Mammary epithelial cell (primary cell): ENCODE measurements at places on chromosomes 12 and 14. TPM values are rescaled to one million over a fixed set of nuclear protein-coding genes. Genes with fewer than 3 reads are reported as not detected.
A peak's percentile ranks its signal among the peaks of the same experiment; 100 is the strongest.

DNA sequence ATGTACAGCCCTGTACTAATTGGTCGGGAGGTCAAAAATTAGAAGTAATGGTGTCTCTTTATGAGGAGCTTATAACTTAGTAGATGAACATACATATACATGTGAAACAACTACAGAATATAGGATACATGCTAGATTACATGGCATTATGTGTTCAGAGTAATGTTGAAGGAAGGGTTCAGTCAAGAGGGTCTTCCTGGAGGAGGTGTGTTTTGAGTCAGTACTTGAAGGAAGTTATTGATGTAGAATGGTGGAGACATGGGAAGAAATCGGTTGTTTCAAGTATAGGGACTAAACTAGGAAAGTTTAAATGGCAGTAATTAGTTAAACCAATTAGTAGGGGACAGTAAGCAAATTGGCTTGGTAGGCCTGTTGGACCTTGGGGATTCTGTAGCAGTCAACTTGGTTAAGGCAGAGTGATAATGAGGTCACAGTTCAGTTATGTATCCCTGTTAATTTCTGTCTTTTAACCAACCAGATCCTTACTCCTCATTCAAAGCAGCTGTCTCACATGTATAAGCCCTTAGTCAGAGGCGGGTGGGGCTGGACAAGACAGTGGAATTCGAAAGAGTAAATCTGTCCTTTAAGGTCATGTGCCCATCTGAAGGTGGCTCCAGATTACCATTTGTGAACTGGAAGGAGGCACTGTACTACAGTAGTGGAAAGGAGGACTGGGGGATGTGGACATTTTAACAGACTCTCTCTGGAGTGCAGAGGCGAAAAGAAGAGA lies 3.5 kb upstream of the ANKRD52 start:
- DNase-seq = peak; percentile 76

DNA sequence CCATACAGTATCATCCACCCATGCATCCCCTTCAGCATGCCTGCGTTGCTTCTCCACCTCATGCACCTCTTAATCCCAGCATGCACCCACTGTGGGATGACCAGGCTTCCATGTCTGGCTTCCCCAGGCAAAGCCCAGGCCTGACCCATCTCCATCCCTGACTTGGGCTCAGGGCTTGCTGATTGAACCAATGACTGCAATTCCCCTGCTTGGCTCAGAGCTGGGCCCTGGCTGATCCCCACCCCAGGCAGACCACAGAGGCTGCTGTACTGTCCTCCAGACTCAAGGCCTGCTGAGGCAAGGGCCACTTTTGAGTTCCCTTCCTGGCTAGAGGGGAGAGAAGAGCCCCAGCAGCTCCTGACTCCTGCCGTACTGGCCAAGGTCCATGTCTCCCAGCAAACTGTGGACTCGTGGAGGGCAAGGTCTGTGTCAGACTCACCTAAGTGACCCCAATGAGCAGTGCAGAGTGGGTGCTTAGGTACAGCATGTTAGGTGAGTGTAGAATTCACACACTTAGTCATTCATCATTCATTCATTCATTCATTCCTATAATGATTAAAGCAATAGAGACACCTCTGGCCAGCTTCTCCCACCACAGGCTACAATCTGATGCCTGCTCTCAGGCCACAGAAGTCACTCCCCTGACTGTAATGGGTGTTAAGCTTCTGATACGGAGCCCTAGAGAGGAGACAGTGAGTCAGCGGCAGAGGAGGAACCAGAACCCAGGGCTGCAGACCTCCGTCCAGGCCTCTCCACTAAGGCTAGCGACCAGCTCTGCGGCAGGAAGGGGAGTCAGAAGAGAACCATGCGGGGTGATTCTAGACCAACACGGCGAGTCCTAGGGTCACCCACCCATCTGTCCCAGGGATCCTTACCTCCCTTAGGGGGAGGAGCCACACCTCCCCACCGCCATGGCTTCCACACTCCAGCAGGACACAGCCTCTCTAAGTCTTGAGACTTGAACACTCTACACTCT lies 2.9 kb downstream of the BEGAIN start:
- DNase-seq = no peak

DNA sequence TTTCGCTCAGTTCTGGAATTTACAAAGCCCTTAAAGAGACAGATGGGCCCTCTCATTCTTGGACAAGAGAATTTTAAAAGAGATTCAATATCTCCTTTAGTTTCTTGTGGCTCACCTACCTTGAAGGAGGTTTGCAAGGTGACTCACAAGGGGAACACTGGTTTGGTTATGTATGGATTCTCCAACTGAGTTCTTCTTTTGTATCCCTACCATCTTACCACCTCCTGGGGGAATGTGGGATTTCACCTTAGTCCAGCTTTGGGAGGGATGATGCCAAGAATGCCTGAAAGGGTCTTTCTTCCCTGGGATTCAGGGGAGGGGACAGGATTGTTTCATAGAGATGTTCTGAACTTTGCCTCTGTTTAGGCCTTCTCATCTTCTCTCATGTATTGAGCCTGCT lies 3.7 kb downstream of the PPP4R4 start:
- peak; percentile 74 for DNase-seq

The ACOT6 gene
- not detected in 2 replicates for total RNA-seq

GRCh38 chr14:33908540-33909223 lies 42.2 kb downstream of the EGLN3 start:
- DNase-seq = no peak

The SYCP3 gene
- not detected in 2 replicates for total RNA-seq

DNA sequence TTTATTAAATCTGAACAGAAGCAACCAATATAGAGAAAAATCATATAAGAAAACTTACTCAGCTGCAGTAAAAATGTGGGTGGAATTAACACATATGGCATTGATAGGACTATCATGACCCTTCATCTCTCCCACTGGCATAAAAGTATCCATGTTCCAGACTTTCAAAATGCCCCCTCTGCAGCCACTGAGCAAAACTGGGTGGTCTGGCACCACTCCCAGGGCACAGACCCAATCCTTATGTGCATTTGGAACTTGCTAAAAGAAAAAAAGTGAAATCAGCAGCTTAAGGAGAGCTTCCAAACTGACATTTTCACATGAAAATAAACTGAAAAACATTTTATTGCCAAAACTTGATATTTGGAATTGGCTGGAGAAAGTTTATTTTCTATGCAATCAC lies 141.5 kb downstream of the KIF21A start:
- no peak for DNase-seq

DNA sequence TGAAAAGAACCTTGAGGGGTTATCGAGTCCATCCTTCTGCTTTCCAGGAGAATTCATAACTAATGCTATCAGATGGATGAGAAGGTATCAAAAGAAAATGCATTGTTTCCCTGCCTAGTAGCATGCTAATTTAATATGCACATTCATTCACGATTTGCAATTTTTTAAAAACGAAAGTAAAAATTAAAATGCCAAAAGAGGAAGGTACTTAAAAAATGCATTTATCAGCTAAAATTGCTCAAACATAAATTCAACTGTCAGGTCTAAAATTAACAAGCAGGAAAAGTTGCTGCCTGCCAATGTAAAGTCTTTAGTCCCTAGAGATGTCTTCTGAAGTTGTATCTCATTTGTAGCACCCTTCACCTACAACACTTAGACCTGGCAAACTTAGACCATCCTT lies 7.9 kb downstream of the ATF7 start:
- DNase-seq = no peak

The DPF3 gene
- total RNA-seq = 1.8 TPM

The PRPH gene
- not detected for total RNA-seq

The ATP2B1 gene
- total RNA-seq = 97.7 and 207 TPM in 2 replicates

The ZNF605 gene
- 14.4 and 14.8 TPM in 2 replicates for total RNA-seq

The GLS2 gene
- 4.5 and 4.7 TPM in 2 replicates for total RNA-seq

DNA sequence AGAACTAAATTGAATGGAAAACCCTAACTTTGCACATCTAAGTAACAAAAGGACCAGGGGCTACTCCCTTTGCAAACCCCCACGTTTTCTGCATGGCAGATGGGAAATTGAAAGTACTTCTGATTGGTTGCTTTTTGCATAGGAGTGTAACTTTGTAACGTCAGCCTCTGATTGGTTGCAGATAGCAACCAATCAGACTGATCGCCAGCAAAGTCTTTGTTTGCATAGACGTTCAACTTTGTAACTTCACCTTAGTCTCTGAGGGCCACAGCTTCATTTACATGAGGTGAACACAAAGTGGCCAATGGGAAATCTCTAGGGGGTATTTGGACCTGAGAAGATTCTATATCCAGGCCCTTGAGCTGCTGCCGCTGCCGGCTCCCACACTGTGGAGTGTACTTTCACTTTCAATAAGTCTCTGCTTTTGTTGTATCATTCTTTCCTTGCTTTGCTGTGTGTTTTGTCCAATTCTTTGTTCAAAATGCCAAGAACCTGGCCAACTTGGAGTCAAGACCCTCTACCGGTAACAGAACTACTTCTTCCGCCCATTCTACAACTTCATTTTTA lies 102.5 kb upstream of the PRICKLE1 start:
- no peak for DNase-seq
